ENCODE measurements at places on chromosomes 4 and X.

DNA sequence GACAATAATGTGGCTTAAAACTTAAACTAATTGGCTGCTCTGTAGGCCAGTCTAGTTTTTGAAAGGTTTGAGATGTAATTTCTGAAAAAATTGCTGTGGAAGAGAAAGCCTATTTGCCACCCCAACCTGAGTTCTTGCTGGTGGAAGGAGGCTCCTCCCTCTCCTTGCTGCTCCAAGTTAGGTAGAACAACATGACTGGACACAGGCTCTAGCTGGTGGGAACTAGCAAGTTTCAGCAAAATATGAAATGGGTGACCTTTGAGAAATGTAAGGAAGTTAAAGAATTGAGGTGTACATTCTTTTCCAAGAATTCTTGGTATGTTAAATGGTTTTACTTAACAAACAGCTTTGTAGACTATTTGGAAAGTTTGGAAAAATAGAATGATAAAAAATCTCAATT is 8.0 kb downstream of the RPL34 start:
- DNase-seq = no peak

DNA sequence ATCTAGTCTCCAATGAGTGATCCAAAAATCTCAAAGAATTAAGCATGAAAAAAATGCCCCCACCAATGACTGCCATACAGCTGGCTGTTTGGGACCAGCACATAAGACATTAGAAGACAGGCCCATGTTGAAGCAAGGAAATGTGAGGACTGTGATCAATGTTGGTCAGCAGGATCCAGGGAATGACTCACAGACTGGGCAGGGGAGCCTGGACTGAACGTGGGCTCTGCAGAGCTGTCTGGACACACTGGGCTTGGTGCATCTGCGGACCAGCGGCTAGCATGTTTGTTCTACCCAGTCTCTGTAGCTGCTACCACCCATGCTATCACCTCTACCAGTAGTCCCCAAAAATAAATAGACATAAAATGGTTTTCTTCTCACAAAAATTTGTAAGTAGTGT is 108.6 kb downstream of the PALLD start:
- peak; percentile 91 for DNase-seq

GRCh38 chrX:116236666-116237065 is 66.1 kb downstream of the AGTR2 start:
- DNase-seq = no peak

DNA sequence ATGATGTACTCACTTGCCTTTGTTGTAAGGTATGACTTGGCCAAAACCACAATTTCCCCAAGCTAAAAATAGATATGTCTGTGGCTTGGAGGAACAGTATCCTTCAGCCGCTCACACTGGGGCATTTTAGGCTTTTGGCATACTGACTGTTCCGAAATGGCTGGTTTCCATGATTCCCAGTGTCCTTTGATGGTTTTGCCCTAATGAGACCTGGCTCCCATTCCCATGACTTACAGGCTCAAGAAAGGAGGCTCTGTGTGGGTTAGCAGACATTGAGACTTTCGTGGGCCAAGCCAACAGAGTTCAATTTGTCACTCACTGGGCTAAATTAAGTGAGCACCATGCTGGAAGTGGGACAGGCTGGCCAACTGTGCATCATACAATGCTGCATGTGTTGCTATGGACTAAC is 150.6 kb downstream of the CEP135 start:
- DNase-seq = peak; percentile 64

All from myocyte (in vitro differentiated cells).